ENCODE measurements at places on chromosomes 7 and 10. TPM values are rescaled to one million over a fixed set of nuclear protein-coding genes. Genes with fewer than 3 reads are reported as not detected.

GRCh38 chr7:106424476-106425016 is 139.8 kb upstream of the NAMPT start:
- DNase-seq, result peak; percentile 26

DNA sequence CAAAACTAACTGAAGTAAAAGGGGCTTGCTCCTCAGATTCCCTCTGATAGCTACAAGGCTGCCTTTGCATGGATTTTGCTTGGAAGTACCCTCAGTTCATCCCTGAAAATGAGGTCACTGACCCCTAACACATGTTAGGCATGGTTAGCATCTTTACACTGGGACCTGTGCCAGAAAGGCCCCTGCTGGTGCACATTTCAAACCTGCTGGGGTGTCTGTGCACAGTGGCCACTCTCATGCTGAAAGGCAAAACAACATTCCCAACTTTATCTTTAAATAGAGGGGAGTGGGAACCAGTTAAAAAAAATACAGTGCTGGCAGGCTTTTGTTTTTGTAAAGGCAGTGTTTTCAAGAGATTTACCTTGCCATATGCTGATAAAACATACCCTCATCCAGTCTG is 99.1 kb downstream of the ANK3 start:
- DNase-seq, result no peak

DNA sequence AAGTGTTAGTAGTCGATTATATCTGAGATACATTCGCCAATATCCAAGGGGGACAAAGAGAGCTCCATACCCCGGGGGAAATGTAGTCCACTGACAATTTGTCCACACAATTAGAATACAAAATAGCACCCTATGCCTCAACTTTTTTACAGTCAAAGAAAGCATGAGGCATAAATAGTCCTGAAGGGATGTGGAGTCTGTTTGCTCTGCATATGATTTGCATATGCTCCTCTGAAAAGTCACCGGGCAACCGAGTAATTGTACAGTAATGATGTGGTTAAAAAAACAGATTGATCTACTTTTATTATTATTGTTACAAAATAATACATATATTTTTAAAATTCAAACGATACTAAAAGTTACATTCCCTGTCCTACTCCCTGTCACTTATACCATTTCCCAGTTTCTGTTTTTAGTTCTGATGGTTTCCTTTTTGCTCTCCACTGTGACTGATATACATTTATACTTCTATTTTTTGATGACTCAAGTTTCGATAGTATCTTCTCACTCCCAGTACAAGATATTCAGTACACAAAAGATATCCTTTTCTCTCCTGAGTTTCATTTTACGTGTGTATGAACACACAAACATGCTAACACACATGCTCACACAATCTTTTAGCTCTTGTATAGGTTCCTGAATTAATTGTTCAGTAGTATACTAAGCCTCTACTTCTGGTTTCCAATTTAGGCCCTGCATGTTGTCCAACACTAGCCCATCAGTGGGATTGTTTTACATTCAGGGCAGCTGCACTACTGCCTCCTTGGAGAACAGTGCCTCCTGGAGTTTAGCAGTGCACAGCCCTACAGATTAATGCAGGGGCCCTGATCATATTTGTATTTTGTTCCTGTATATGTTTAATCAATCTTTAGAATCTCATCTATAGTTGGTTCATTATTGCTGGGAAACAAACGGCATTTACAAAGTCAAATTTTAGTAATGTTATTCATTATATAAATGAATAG is 130.9 kb downstream of the TES start:
- DNase-seq, result peak; percentile 34

DNA sequence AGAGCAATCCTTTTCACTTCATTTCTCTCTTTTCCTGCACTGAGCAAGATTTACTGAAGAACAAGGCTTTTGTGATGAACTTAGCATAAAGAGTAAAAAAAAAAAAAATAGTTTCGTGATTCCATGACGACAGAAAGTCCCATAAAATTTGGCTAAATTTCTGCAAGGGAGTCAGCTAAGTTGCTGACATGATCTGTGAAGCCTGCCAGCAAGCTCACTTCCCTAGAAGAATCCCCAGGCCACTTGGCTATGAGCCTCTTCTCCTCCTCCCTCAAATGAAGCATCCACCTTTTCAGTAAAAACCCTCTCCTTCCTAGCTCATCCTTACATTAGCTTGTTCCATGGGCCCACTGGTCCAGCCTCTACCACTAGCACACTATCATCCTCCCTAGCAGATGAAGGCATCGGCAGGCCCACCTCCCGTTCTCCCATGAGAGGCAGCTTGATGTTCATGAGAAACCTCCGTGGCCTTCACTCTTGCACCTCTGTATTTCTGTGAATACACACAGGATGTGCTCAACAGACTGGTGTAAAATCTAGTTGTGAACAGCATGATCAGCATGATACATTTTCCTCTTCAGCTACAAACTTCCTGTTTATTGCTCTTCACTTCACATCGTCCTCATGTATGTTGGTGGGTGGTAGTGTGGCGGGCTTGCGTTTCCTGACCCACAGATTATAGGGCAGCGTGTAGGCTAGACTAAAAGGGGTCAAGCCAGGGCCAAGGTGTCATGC is 30.9 kb downstream of the GIMAP8 start:
- no peak for DNase-seq

GRCh38 chr7:5350600-5351385 is 68.0 kb downstream of the SLC29A4 start:
- DNase-seq, result no peak

DNA sequence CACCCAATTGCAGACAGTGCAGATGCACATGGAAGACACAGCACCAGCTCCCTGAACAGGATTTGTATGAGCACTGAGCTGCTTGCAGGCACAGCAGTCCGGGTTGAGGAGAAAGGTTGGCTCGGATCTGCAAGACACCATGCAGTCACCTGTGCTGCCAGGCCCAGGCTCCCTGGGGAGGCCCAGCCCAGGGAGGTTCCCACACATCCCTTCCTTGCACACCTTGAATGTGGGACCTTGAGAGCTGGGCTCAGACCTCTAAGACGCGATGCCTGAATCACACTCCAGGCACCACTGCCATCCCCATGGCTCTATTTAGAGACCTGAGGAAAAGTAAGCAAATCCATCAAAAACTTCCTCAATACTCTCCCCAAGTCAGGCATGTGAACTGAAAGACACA is 397.7 kb downstream of the TCERG1L start:
- DNase-seq, result no peak

GRCh38 chr7:25624833-25625232 is 396.5 kb upstream of the NPVF start:
- no peak for DNase-seq

DNA sequence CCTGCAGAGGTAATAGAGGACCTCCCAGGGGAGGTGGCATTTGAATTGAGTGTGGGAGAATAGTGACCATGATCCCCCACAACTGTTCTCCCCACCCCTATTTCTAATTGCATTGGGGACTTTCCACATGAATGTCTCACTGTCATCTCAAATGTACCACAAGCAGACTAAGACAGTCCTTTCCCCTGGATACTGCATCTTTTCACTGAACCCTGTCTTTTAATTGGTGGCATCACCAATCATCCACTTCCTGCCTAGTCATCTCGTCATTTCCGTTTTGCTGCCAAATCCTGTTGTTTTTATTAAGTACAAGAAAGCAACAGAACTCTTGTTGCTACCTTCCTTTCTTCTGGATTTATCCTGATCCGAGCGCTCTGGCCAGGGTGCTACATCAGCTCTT is 120.3 kb downstream of the NRP1 start:
- DNase-seq, result no peak

- no peak for DNase-seq
These were observed 3.0 kb upstream of the TSPAN14 start for GRCh38 chr10:80451132-80451531.

GRCh38 chr7:107694386-107694785 is 33.8 kb downstream of the SLC26A4 start:
- peak; percentile 37 for DNase-seq

DNA sequence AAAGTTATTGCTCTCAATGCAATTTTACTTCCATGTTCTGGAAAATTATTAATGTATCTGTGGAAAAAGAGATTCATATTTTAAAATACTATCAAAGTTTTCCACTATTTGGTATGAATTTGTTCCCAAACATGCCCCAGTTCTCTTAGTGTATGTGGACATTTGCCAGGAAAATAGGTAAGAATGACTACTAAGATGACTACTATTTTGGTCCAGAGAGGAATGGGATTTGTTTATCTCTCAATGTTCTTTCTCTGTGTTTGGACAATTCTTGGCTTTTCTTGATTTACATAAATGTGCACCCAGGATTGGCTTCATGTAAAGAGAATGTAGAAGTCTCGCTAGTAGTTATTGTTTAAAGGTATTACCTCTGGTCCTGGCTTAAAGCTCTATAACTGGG is 60.3 kb upstream of the POT1 start:
- no peak for DNase-seq

GRCh38 chr10:61475449-61475873 is 22.3 kb upstream of the TMEM26 start:
- peak; percentile 63 for DNase-seq

- no peak for DNase-seq
These were observed 810 bp downstream of the OPN4 start for GRCh38 chr10:86655173-86655540.

GRCh38 chr10:79380946-79381721 is 33.9 kb downstream of the PPIF start:
- DNase-seq, result no peak

GRCh38 chr10:97529685-97530465 is 31.2 kb downstream of the UBTD1 start:
- no peak for DNase-seq

DNA sequence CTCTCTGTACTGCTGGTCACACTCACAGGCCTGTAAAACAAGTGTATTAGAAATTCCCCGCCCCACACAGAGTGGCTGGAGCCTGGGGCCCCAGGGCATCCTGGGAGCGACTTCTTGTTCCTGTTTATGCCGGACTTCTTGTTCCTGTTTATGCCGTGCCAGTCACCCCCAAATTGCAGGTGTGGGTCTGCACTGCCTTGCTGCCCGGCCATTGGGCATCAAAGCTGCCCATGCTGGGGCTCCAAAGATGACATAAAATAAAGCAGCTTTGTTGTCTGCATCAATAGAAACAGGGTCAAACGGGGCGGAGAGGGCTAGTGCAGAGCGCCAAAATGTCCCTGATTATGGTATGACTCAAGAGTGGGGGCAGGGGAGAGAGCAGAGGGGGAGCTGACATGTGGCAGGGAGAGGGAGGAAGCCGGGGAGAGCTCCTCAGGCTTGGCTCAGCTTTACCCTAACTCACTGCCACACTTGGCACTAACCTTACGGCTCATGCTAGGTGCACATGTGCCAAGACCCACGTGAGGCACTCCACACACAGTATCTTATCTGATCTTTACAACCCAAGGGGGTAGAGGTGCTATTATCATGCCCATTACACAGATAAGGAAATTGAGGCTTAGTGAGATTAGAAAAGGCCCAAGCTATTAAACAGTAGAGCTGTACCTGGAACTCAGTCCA is 98.4 kb downstream of the PIP4K2A start:
- peak; percentile 82 for DNase-seq

GRCh38 chr10:92961638-92962037 is 99.0 kb upstream of the CYP26C1 start:
- no peak for DNase-seq

GRCh38 chr7:81691199-81691821 is 78.5 kb downstream of the HGF start:
- no peak for DNase-seq

DNA sequence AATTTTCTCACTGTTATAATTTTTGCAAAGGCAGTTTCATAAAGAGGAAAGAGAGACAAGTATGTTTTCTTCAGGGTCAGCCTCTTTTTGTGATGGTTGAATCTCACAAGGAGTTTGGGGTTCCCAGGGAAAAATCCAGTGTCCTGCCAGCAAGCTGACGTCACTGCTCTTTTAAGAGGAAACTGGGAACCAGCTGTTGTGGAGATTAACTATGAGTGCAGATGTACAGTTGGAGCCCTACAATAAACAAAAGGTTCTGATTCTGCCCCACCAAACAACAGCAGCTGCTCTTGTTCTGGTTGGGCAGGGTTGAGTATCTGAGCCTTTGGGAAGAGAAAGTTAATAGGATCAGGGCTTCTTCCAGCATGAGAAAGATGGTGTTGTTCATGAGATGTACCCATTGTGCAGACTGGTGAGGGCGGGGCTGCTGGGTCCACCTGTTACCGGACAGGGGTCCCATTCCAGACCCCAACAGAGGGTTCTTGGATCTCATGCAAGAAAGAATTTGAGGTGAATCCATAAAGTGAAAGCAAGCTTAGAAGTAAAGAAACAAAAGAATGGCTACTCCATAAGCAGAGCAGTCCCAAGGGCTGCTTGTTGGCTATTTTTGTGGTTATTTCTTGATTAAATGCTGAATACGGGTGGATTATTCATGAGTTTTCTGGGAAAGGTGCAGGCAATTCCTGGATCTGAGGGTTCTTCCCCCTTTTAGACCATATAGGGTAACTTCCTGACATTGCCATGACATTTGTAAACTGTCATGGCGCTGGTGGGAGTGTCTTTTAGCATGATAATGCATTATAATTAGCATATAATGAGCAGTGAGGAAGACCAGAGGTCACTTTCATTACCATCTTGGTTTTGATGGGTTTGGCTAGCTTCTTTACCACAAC is 12.5 kb downstream of the PRF1 start:
- DNase-seq, result no peak

- no peak for DNase-seq
These were observed 157.9 kb upstream of the GRM3 start for GRCh38 chr7:86485827-86486226.

DNA sequence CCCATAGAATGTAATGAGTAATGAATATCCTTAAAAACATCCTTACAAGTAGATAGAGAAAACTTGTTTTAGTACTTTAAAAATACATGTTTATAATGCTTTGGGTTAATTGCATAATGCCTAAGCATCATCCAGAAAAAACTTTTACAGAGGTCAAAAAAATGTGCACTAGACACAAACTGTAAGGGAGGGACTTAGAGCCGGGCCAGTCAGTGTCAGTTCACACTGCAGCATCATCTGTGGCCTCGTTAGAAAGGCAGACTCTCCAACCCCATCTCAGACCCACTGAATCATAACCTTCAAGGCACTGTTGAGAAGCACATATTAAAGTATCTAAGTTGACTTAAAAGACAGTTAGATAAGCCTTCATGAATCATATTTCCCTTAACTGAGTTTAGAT is 230.1 kb upstream of the PRPS1L1 start:
- DNase-seq, result peak; percentile 13

DNA sequence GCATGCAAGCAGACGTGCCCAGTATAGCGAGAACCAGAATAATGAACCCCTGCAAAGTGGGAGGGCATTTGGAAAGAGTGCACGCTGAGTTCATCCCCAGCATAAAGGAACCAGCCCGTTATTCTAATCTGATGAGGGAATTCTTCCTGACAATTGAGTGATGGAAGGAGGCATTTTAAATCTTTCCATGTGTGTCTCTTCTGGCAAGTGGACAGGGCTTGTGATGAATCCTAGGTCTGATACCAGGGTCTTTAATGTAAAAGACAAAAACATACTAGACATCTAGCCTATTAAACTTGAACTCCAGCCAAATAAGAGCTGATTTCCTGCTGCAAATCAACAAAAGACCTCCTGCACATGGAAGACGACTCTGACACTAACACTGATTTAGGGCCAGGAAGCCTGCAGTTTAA is 301.2 kb downstream of the DPP6 start:
- no peak for DNase-seq

The RBM20 gene
- not detected for total RNA-seq

The NANOS1 gene
- total RNA-seq, result 2.2 TPM

The TRIM50 gene
- total RNA-seq, result not detected

The DGKI gene
- 1.4 TPM for total RNA-seq
